ENCODE measurements at places on chromosomes 1 and 21. TPM values are rescaled to one million over a fixed set of nuclear protein-coding genes. Genes with fewer than 3 reads are reported as not detected.

DNA sequence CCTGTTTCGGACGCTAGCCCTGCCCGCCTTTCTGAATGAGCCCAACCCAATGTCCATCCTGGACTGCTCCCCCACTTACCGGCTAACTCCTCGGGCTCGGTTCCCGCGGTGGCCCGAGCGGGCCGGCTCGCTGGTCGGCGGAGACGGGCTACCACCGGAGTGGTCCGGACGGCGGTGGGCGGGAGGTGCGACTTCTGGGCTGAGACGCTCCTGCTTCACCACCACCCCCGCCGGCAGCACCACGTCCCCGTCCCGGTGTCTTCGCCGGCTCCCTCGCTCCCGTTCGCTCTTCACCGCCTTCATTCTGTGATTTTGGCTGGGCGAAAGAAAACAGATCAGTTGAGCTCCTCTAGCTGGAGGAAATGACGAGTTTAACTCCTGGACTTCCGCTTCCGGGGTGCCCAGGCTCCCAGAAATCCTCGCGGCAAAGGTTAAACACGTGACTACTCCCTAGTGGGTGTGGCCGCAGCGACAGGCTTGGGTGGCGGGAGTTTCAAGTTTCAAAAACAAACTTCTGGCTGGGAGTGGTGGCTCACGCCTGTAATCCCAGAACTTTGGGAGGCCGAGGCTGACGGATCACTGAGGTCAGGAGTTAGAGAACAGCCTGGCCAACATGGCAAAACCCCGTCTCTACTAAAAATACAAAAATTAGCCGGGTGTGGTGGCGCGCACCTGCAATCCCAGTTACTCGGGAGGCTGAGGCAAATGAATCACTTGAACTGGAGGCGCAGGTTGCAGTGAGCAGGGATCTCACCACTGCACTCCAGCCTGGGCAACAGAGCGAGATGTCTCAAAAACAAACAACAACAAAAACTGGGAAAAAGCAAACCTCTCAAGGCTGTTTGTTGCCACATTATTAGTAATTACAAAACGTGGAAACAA is at the start of gene SNIP1:
SNIP1 (minus strand) TSS at position 367 of the 882 bp plus-strand sequence; CDS start at position 303, 64 bp downstream.
- DNase-seq, result peak; percentile 96

- no peak for DNase-seq
Measured at GRCh38 chr21:15119486-15119885, 54.7 kb upstream of the NRIP1 start.

Gene ARTN
- 3.2 TPM for polyA plus RNA-seq

Gene C1orf50
- 11.9 TPM for polyA plus RNA-seq

GRCh38 chr1:20785907-20786252 is 1.2 kb downstream of the HP1BP3 start:
- DNase-seq, result no peak

Gene VWA5B1
- 1.1 TPM for polyA plus RNA-seq

Gene LDLRAD1
- polyA plus RNA-seq, result 0.13 TPM

Gene SMCP
- polyA plus RNA-seq, result not detected

Gene CD34
- polyA plus RNA-seq, result 2.4 TPM

- DNase-seq, result peak; percentile 77
Measured at GRCh38 chr1:7046314-7046713, 261.1 kb downstream of the CAMTA1 start.

Gene ADGRL4
- polyA plus RNA-seq, result 0.44 TPM

Gene GPR161
- 22.4 TPM for polyA plus RNA-seq

DNA sequence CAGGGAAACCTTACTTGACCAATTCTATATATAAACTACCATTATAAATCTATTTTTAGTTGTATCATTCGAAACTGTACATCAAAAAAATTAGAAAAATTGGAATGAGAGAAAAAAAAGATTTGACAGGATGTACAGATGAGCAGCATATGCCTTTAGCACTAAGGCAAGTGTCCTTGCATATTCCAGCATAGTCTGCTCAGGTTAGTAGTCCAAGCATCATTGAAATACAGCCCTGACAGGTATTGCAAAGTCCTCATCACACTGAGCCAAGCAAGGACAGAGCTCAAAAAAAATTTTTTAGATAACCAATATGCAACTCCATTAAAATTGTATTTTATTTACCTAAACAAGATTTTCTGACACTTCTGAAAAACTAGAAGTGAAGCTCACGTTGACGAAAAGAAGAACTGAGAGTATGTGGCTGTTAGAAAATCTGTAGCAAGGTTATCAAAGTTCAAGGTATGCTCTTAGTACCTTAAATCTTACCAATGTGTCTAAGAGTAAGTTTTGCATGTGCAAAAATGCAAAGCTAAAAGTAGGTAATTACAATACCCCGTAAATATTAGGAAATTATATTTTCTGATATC is 465.6 kb upstream of the ADGRL4 start:
- no peak for DNase-seq

- peak; percentile 34 for DNase-seq
Measured at GRCh38 chr1:94955767-94956632, 29.1 kb upstream of the CNN3 start.

Gene PROX1
- polyA plus RNA-seq, result 6.7 TPM

Gene OLFM3
- 2.7 TPM for polyA plus RNA-seq

Gene SLC6A17
- polyA plus RNA-seq, result 0.36 TPM

Gene GABRD
- not detected for polyA plus RNA-seq
